B cell (primary cell): ENCODE measurements at places on chromosomes 1 and 21. TPM values are rescaled to one million over a fixed set of nuclear protein-coding genes. Genes with fewer than 3 reads are reported as not detected.

Gene DISP3
- 1.6 and 2.3 TPM in 2 replicates for total RNA-seq

Gene LDLRAD1
- total RNA-seq, result not detected in 2 replicates

Gene TPTE
- total RNA-seq, result not detected in 2 replicates

DNA sequence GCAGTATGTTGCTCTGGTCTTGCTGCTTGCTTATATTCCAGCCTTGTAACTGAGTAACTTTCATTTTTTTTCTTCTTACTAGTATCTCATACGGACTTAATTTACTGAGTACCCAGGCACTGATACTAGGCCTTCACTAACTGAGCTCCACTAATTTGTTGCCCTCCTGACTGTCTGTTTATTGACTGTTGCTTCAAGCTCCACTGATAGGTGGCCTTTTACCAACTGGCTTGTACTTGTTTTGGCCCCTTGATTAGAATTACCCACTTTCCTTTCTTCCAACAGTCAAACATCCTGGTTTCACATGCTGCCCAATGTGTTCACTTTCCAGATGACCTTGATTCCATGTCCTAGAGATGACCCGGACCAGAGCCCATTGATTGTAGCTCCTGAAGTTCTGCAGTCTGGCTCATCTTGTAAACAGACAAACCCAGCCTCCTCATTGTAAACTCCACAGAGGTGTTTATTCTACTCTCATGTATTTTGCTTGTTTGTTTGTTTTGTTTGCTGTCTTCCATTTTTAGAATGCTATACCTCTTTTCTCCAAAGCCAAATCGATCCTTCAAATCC, 27.7 kb downstream of the RGS1 start:
- no peak overlapping the region for H3K4me3 ChIP-seq
- H3K4me1 ChIP-seq, result peaks cover 16% of the 10 kb centered on the region
- DNase-seq, result no peak
- peaks cover 3% of the 10 kb centered on the region for H3K27me3 ChIP-seq

GRCh38 chr1:97271916-97272788, 550.6 kb downstream of the PTBP2 start:
- no peak overlapping the region for H3K4me3 ChIP-seq
- no peak for DNase-seq
- no peaks in the 10 kb centered on the region for H3K27me3 ChIP-seq
- H3K4me1 ChIP-seq, result no peaks in the 10 kb centered on the region

GRCh38 chr1:87989346-87989745, 660.7 kb downstream of the LMO4 start:
- no peaks in the 10 kb centered on the region for H3K36me3 ChIP-seq
- H3K4me3 ChIP-seq, result no peak overlapping the region
- no peak overlapping the region for H3K27ac ChIP-seq
- no peaks in the 10 kb centered on the region for H3K27me3 ChIP-seq
- no peak for DNase-seq
- H3K4me1 ChIP-seq, result no peaks in the 10 kb centered on the region

DNA sequence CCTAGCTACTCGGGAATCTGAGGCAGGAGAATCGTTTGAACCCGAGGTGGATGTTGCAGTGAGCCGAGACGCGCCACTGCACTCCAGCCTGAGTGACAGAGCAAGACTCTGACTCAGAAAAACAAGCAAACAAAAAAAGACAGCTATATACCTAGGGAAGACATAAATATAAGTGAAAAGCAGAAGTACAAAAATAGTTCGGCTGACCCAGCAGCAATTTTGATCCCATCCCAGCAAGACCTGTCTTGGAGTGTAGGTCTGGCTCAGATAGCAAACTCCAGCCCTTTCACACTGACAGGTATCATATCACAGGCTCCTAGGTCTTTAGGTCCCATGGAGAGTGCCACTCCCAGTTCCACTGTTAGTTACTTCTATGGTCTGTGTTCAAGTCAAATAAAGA, 14.6 kb downstream of the MTX1 start:
- H3K36me3 ChIP-seq, result no peaks in the 10 kb centered on the region
- peak overlapping the region; percentile 32 for H3K27ac ChIP-seq
- H3K27me3 ChIP-seq, result no peaks in the 10 kb centered on the region
- H3K4me3 ChIP-seq, result no peak overlapping the region
- peak; percentile 47 for DNase-seq

DNA sequence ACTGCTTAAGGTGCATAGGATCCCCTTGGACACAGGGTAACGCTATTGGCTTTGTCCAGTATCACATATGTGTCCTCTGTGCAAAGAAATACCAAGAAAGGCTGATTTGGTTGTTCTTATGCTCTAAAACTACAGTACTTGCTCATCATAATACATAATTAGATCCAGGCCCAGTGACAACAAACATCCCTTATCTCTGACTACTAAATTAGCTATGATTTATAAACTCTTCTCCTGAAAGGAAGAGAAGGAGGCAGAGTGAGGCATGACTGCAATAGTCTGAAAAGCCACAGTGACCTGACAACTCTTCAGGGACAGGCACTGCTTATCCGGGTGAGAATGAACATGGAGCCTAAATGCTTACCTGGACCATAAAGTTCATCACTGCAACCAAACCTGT, 30.7 kb downstream of the MGST3 start:
- peaks cover 58% of the 10 kb centered on the region for H3K36me3 ChIP-seq
- DNase-seq, result no peak
- no peak overlapping the region for H3K27ac ChIP-seq

- no peaks in the 10 kb centered on the region for H3K27me3 ChIP-seq
- H3K4me1 ChIP-seq, result no peaks in the 10 kb centered on the region
- H3K36me3 ChIP-seq, result no peaks in the 10 kb centered on the region
- no peak overlapping the region for H3K4me3 ChIP-seq
- DNase-seq, result no peak
These were observed 100.8 kb downstream of the C1orf21 start for GRCh38 chr1:184487531-184488193.
